NCI-H774 (cell line): ENCODE measurements at places on chromosomes 11 and 22.

DNA sequence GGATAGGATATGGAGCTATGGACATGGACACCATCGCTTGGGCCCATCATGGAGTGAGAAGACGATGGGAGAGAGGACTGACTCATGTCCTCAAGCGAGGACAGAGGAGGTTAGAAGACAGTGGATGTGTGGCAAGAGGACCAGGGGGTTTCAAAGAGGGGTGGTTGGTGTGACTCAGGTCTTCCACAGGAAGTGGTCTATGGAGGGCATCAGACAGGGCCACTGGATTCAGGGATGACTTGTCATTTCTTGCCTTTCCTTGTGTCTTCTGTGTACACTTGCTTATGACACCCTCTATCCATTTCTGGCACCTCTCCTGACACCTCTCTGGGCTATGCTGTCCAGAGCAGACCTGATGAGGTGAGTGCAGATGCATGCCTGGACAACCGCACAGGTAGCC is 115.4 kb downstream of the OSBP2 start:
- DNase-seq: no peak

DNA sequence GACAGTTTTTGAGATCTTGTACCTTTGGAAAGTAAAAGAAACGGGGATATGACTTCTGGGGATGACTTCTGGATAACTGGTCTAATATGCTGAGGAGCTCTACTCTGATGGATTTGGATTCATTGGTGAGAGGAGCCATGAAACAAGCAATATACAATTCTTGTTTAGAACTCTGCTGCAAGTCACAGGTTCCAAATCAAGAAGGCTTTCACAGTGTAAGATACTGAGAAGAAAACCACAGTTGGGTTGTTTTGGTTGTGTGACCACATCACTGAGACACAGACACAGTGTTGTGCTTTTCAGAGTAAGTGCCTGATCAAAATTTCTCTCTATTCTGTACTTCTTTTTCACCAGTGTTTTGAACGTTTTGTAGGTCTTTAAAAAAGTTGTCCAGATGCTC is 13.1 kb upstream of the UCP2 start:
- DNase-seq: no peak

- DNase-seq: no peak
Measured at GRCh38 chr11:47924184-47924691, 56.1 kb upstream of the PTPRJ start.

DNA sequence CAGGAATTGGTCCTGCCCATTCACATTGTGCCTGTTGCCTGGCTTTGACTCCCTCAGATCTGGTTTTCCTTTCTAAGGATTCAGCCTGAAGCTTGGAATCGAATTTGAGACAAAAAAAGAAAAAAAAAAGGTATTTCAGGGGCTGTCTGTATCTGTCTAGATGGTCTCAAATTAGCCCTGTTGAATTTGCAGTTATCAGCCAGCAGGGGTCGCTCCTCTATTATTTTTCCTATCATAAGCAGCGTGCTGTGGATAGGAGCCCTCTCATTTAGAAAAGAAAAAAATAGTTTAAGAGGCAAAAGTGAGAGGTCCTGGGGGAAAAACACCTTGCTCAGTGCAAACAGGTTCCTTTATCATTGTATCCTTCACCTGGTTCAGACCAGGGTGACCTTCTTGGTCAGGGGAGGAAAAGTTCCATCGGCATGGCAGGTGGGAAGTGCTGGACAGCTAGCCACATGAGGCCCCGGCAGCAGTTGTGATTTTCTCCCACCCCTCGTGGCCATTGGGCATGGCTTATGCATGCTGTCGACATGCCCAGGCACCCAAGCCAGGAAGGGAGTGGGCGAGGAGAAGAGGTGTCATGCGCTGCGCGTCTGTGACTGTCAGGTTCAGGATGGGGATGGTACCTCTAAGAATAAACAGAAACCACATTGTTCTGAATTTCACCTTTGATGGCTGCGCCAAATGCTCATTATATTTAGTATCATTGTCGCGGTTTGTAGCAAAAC is 13.1 kb downstream of the OR5AK2 start:
- no peak for DNase-seq
